Foreskin keratinocyte (primary cell): ENCODE measurements at places on chromosomes 2 and 18. TPM values are rescaled to one million over a fixed set of nuclear protein-coding genes. Genes with fewer than 3 reads are reported as not detected.

- no peak for DNase-seq
Measured at GRCh38 chr18:31116853-31117595, 14.8 kb upstream of the DSC2 start.

C2orf78 gene
- not detected in 2 replicates for total RNA-seq

ACTR2 gene
- total RNA-seq: 183 and 194 TPM in 2 replicates

GRCh38 chr18:48621240-48621639 lies 82.4 kb downstream of the CTIF start:
- peak; percentile 44 for DNase-seq

GRCh38 chr18:72846736-72847533 lies 20.9 kb downstream of the NETO1 start:
- peak; percentile 89 for DNase-seq

SPHKAP gene
- not detected in 2 replicates for total RNA-seq

- no peak for DNase-seq
Measured at GRCh38 chr2:189580658-189581353, at the start of gene SLC40A1. Gene SLC40A1, minus strand, starts transcription at chr2:189580786. Its CDS starts 326 bp downstream, at chr2:189580460.

DSC3 gene
- 136 and 140 TPM in 2 replicates for total RNA-seq

DNA sequence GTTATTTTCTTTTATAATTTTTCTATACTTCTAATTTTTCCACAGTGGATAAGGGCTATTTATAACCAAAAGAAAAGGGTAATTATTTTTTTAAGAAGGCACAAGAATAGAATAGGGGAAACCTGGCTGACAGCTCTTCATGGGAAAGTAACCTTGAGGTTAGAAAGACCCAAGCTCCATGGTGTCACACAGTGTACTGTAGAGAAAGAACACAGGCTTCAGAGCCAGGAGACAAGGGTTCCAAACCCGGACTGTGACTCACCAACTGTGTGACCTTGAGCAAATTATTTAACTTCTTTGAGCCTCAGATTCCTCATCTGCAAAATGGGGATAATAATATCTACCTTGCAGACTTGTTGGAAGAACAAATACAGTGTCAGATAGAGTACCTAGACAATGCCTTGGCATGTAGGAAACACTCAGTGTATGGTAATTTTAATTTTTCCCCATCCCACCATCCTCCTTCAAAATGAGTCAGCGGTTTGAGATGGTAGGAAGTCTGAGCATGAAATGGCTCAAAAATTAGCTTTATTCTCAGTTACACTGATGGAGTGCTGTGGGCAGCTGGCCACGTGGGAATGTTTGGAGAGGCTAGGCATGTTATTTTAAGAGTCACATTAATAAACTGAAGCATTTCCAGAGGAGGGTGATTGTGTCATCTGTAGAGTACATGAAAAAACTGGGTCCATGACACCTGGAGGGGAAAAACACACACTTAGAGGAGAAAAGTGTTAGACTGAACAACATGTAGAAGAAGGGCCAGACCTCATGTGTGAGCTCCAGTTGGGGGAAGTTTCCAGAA lies 36.7 kb downstream of the TMEM37 start:
- peak; percentile 13 for DNase-seq

- no peak for DNase-seq
Measured at GRCh38 chr2:144516411-144516980, 3.4 kb downstream of the ZEB2 start.

DNA sequence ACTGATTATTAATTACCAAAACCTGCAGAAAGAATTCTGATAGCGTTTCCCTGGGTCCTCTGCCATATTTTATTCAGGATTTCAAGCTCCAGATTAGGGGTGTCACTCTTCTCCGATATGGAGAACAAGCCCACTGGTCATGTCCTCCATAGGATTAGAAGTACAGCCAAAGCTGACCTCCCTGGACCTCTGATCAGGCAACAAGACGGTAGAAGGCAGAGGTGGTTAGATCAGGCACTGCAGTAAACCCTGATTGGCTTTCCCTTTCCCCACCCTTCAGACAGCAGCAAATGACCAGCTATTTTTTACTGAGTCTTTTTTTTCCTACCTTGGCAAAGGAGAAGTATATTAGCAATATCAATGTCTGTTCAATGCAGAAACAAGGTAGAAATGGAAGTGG lies 37.7 kb downstream of the SPC25 start:
- DNase-seq: no peak

GRCh38 chr18:2180586-2180985 lies 390.7 kb downstream of the METTL4 start:
- peak; percentile 19 for DNase-seq

GRCh38 chr2:238528953-238529781 lies 102.4 kb downstream of the ASB1 start:
- DNase-seq: peak; percentile 30
